ENCODE measurements at places on chromosomes 7 and 10.

DNA sequence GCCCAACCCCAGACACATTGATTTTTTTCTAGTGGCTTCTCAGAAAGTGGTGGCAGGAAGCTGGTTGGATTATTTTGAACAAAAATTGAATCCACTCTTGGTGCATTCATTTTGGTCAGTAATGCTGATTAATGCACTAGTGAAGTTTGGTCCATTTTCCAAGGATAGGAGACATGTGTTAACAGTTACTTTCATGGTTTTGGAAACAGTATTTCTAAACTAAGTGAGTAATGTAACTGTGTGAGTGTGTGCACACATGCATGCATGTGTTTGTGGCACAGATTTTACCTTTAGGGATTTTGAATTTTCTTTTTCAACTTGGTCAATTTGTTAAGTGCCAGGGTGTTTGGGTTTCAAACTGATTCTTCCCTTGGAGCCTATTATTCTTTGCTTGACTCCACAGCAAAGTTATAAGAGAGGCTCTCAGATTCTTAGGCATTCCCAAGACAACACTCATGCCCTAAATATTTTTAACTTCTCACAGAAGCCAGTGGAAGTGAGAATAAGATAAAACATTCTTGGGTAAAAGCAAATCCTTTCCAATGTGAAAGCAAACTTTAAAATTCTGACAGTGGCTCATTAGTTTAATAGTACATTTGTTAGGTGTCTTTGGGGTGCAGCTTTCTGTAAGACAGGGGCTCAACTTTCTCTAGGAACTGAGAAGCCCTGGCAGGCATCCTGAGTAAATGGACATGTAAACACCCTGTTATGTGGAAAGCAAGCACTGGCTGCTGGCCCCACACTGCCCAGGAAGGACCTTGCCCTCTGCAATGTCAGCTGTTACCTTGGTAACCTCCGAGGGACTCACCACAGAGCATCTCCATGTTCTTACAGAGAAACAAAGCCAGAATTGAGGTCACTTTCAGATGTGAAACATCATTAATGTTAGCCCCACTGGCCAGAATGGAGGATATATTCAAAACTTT is 68.4 kb downstream of the ASAH2B start:
- no peak for DNase-seq

- DNase-seq: no peak
These were observed 106.8 kb downstream of the MBL2 start for GRCh38 chr10:52665821-52666220.

DNA sequence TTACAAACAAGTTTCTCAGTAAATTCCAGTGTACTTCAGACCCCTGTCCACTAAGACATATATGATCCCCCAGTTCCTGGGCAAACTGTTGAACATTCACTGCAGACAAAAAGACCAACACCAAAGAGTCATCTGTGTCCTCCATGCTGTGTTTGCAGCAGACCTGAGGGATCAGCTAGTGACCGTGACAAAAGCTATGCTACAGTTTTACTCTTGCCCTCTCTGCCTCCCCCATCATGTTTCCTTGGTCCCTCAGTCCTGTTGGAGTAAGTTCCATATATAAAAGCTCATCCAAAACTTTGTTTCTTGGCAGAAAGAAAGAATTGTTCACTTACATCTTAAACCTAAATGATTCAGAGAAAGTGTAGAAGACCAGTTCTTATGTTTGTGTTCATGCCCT is 56.1 kb downstream of the PODXL start:
- DNase-seq: no peak

- DNase-seq: no peak
These were observed 170.6 kb downstream of the EBF3 start for GRCh38 chr10:129793479-129793878.

- peak; percentile 74 for DNase-seq
These were observed 46.7 kb downstream of the MICALL2 start for GRCh38 chr7:1412322-1413261.

DNA sequence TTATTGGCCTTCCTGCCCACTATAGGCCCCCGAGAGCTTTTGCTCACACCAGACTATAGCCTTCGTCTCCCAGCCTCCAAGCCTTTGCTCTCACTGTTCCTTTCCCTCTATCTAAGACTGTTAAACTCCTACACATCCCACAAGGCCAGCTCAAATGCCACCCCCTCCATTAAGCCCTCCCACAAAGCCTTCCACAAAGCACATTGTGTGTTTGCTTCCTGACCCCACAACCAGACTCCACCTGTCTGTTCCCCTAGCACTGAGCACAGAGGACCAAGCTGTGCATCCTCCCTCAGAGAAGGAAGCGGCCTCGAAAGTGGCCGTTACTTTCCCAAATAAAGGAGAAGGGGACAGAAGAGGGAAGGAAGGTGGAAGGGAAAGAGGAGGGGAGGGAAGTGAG is 1.3 kb downstream of the LOXL4 start:
- no peak for DNase-seq

DNA sequence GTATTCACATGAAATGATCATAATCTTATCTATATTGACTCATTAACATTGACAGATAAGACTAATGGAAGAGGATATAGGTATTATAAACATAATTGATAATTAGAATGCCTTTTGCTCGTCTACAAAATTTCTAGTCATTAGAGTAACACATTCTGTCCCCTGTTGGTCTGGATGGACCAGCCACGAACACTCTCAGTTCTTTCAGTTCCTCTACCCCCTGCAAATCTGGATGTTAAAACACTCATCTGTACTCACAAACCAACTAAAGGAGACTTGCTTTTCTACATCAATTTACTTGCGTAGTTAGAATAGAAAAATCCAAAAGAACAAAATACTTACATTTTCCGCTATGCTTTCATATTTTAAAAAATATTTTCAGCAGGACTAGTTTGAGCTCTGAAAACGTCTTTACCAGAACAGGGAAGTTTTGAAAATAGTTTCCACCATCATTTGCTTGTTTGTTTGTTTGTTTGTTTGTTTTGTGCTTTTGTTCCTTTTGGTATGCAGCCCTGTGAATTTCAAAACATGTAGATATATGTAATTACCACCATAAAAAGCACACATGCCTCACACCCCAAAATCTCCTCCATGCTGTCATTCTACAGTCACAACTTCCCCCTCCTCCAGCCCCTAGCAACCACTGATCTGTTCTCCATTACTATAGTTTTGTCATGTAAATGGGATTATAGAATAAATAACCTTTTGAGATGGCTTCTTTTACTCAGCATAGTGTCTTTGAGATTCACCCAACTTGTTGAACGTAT is 103.8 kb downstream of the FZD1 start:
- DNase-seq: no peak

- no peak for DNase-seq
These were observed 332.1 kb downstream of the WDR11 start for GRCh38 chr10:121183236-121183635.

DNA sequence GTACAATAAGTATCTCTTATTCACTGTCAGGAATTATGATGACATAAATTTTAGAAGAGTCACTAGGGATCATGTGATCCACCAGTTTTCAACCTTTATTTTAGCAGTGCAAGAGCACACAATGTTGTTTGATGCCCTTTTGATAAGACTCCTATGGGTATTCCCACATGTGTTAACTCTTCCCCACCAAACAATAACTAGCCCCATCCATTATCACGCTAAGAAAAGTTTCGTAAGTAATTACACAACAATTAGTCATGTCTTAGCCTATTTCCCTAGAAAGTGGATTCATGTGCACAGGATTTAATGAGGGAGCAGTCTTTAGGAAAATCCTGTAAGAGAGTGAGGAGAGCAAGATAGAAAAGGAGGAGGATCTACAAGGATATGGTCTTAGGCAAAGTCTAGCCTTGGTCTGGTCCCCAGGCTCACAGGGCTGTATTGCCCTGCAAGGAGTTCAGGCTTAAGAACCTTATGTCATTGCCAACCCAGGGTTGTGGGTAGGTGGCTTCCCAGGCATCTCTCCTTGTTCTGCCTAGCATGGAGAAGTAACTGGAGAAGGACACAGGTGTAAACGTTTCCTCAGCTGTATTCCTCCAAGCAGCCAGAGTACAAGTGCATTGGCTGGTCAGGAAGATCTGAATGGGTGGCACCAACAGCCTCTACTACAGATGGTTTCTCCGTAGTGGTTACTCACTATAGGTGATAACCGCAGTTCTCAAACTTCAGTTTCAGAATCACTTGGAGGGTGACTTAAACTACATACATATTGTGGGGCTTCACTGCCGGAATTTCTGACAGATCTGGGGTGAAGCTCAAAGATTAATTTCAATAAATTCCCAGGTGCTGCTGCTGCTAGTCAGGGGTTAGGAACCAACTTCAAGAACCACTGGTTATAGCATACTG is 574.5 kb downstream of the SUGCT start:
- no peak for DNase-seq

- no peak for DNase-seq
These were observed 145.1 kb downstream of the SEMA3D start for GRCh38 chr7:85041605-85042216.

DNA sequence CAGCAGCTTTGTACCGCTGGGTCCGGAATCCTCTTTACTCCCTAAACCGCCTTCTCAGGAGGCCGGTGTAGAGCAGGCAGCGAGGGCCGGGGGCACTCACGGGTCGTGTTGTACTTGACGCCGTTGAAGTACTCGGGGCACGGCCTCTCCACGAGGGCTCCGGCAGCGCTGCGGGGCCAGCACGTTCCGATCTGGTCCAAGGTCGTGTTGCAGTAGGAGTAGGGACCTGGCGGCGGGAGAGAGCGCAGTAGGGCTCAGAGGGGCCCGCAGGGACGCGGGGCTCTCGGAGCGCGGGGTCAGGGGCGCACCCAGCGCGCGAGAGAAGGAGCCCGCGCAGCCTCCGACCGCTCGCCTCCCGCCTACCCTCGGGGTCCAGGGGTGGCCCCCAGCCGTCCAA is 443 bp downstream of the CRHR2 start:
- no peak for DNase-seq

GRCh38 chr7:50227726-50228125 is 76.8 kb upstream of the IKZF1 start:
- no peak for DNase-seq

DNA sequence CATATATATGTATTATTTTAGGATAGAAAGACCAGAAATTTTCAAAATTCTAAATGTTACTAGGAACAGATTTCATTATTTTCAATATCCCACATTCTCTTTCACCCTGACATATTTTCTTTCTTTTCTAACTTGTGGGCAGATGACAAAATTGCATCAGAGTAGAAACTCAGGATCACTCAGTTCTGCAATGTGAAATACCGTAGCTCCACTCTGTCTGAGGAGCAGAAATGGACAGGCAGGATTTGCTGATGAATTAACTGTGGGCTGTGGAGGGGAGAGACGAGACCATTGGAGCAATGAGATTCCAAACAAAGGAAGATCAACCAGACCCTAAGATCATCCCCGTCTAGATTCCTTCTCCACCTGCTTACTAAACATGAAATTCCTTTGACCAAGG is 37.0 kb upstream of the SVOPL start:
- no peak for DNase-seq

GRCh38 chr10:10256860-10257259 is 760.8 kb upstream of the CELF2 start:
- no peak for DNase-seq

GRCh38 chr7:97818066-97818663 is 54.0 kb downstream of the ASNS start:
- no peak for DNase-seq

DNA sequence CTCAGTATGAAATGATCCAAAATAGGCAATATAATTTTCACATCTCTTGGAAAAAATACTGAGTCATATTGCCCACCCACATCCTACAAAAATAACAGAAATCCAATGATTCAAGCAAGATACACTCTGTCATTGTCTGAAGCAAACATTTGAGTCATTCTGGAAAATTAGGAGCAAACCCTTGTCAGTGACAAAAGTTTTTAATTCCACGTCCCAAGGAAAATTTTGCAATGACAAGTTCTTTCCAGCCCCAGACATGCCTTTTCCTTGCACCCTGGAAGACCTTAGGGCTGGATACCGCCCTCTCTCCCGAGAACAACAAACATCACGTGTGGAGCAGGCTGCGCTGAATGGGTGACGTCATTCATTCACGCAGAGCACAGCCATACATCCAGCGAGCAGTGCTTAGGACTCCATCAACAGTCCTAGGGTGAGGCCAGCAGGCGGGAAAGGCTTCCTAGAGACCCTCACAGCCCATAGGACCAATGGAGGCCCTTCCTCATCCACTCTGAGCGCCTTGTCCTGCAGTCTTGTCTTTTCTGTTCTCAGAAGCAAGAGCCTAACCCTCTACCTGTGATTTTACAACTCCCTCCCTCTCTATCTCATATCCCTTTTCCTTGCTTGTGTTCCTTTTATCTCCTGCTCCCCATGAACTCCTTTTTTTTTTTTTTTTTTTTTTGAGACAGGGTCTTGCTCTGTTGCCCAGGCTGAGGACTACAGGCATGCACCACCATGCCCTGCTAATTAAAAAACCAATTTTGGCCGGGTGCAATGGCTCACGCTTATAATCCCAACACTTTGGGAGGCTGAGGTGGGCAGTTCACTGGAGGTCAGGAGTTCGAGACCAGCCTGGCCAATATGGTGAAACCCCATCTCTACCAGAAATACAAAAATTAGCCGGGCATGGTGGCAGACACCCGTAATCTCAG is 23.5 kb upstream of the KDM7A start:
- no peak for DNase-seq

- DNase-seq: no peak
These were observed 44.4 kb upstream of the AMPH start for GRCh38 chr7:38675494-38676106.

DNA sequence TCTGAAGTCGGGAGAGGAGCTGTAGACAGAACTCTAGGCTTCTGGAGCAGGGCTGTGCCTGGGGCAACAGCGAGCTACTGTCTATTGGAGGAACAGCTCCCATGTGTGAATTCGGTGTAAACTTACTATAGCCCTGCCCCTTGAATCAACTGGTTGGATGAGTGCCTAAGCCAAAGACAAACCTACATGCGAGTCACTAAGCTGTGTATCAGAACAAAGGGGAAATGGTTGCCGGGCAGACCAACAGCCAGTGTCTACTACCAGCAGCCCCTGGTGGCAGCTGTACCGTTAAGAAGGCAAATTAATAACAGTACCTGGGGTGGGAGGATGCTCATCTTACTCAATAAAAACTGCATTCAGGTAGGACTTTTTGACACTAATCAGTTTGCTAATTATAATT is 343.6 kb downstream of the ACTR3B start:
- DNase-seq: no peak

- DNase-seq: no peak
These were observed 26.3 kb downstream of the DOCK1 start for GRCh38 chr10:126931544-126931943.

DNA sequence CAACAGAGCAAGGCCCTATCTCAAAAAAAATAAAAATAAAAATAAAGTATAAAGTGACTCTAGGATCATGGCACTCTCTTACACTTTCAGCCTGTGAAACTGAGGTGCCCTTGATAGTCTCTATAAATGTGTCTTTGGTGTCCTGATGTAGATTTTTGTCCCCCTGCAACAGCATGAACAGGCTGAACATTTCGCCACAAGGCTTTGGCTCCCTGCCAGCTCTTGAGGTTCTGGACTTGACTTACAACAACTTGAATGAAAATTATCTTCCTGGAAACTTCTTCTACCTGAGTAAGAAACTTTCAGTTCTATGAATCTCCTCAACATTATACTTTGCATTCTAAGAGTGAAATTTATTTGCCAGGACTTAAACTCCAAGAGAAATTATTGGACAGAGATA is 48.1 kb upstream of the BMS1 start:
- no peak for DNase-seq

All from T-helper 22 cell (primary cell).